ENCODE measurements at places on chromosomes 11 and 22.

GRCh38 chr22:48819961-48820360 lies 1007.7 kb downstream of the BRD1 start:
- no peak for DNase-seq

- DNase-seq: no peak
Observed at GRCh38 chr11:98740321-98740720, 280.4 kb upstream of the CNTN5 start.

- DNase-seq: no peak
Observed at GRCh38 chr11:119593346-119593745, 135.7 kb downstream of the NECTIN1 start.

GRCh38 chr22:40728731-40729189 lies 49.5 kb downstream of the MCHR1 start:
- DNase-seq: peak; percentile 80

DNA sequence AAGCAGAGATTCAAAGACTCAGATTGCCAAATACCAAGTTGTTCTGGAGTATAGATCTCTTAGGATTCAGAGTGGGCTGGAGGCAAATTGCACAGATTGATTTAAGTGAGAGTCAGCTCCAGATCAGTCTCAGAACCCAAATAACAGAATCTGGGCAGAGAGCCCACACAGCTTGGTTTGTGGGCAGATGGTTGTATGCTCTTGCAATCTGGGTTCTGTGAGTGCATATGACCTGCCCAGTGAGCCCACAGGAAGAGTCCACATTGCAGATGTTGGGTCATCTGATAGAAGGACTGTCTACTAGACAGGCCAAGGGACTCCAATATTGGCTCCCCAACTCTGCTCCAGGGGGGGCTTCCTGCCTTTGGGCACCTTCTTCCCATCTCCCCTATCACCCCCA lies 65.9 kb downstream of the ADAMTS15 start:
- no peak for DNase-seq

GRCh38 chr11:69272831-69273485 lies 21.0 kb upstream of the MYEOV start:
- no peak for DNase-seq

DNA sequence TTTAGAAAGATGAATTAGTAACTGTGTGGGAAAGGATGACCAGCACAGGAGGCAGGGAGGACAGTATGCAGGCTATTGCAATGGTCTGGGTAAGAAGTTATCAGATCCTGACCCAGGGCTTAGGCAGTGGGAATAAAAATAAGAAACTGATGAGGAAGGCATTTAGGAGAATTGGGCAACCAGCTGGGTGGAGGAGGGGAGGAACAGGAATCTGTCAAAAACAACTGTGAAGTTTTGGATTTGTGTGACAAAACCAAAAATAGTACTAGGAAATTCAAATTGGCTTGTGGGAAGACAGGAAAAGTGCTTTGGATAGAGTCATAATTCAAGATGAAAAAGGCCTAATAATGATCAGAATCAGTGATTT lies 27.9 kb downstream of the MMP13 start:
- no peak for DNase-seq

Data from activated naive CD4-positive, alpha-beta T cell treated with anti-CD3 and anti-CD28 coated beads for 36 hours (primary cell).